ENCODE measurements at places on chromosomes 3 and 15.

DNA sequence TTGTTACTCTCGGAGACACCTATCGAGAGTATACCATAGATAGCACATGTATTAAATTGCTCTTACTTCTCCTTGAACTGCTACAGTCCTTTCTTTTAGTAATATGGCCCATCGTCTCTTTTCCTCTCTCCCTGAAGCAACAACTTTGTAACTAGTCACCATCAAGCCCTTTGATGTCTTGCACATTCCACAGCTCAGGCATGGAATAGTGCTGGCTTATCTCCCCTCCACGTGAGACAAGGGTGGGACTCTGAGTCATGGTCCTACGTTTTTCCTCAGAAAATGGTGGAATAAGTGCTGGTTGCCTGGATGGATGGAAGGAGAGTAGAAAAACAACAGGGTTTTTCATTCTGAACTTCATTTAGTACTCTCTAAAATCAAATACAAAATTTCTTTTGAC lies 163.3 kb upstream of the MBNL1 start:
- no peak for DNase-seq

GRCh38 chr3:152842413-152842812 lies 7.5 kb downstream of the P2RY1 start:
- DNase-seq: no peak

GRCh38 chr15:96595951-96596350 lies 265.5 kb downstream of the NR2F2 start:
- no peak for DNase-seq

GRCh38 chr3:183477801-183478456 lies 49.5 kb upstream of the MCF2L2 start:
- no peak for DNase-seq

GRCh38 chr3:102026656-102027055 lies 177.3 kb downstream of the NFKBIZ start:
- DNase-seq: no peak

- DNase-seq: no peak
These were observed 60.8 kb upstream of the RNU6-1 start for GRCh38 chr15:67900621-67901147.

DNA sequence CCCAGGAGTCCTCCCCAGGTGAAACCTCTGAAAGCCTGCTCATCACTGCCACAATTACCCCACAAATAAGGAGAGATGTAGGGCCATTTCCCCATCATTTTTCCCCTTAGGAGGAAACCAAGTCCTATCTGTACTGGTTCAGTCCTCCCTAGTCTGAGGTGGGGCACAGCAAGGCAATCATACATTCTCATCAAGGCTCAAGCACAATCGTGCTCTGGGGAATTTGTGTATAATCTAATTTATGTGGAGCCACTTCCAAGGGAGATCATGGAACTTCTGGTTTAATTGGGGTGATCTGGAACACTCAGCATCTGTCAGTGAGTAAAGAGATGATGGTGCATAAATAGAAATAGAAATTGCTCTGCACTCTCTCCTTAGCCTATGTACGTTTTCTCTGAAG lies 546.9 kb downstream of the IGSF11 start:
- no peak for DNase-seq

DNA sequence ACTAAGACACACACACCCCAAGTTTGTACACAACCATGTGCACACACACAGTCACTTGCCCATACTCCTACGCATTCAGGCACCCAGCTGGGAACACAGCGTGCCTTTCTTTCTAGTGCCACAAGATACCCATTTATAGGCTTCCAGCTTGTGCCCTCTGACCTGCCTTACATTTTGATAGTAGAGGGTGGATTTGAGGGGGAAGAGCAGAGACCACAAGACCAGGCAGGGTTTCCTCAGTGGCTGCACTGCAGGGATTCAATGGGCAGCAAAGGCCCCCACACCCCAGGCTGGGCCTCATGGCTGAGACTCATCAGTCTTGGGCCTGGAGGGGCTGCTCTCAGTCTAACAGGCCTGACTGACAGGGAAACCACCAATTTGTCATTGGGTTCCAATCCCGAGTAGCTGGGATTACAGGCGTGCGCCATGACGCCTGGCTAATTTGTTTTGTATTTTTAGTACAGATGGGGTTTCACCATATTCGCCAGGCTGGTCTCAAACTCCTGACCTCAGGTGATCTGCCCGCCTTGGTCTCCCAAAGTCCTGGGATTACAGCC lies 18.8 kb upstream of the ANKDD1A start:
- no peak for DNase-seq
